ENCODE measurements at places on chromosomes 6 and 20.
A peak's percentile ranks its signal among the peaks of the same experiment; 100 is the strongest.

- peak; percentile 78 for DNase-seq
Measured at GRCh38 chr6:14383393-14384174, 266.0 kb downstream of the CD83 start.

GRCh38 chr6:149062653-149063348 lies 254.7 kb upstream of the TAB2 start:
- DNase-seq = no peak

- DNase-seq = peak; percentile 62
Measured at GRCh38 chr6:43454696-43455530, 435 bp downstream of the DLK2 start.

DNA sequence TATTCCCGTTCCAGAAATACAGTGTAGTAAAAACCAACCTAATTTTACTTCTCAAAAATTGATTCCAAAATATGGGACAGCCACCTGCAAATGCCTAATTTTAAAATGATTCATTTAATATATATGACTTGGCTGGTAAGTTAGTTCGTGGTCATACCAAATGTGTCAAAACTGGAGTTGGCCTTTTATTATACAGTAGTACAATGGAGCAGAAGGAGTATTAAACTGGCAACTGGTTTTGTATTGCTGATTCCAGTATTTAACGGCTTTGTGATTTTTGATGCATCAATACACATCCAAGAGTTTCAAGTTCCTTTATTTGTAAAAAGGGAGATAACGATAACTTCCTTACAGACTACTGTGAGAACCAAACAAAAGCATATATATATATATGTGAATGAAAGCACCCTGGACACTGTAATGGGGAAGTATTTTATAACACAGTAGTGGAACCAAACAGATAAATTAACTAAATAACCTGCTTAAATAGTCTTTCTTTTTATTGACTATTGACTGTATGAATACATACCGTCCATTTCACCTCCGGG lies 24.8 kb downstream of the SAMHD1 start:
- DNase-seq = no peak

- no peak for DNase-seq
Measured at GRCh38 chr20:41507436-41507835, 110.7 kb downstream of the CHD6 start.

GRCh38 chr6:73476723-73477122 lies 15.2 kb downstream of the MTO1 start:
- no peak for DNase-seq

GRCh38 chr6:135438907-135439535 lies 58.5 kb downstream of the AHI1 start:
- DNase-seq = peak; percentile 33

GRCh38 chr6:47145212-47145611 lies 103.1 kb upstream of the ADGRF1 start:
- no peak for DNase-seq

DNA sequence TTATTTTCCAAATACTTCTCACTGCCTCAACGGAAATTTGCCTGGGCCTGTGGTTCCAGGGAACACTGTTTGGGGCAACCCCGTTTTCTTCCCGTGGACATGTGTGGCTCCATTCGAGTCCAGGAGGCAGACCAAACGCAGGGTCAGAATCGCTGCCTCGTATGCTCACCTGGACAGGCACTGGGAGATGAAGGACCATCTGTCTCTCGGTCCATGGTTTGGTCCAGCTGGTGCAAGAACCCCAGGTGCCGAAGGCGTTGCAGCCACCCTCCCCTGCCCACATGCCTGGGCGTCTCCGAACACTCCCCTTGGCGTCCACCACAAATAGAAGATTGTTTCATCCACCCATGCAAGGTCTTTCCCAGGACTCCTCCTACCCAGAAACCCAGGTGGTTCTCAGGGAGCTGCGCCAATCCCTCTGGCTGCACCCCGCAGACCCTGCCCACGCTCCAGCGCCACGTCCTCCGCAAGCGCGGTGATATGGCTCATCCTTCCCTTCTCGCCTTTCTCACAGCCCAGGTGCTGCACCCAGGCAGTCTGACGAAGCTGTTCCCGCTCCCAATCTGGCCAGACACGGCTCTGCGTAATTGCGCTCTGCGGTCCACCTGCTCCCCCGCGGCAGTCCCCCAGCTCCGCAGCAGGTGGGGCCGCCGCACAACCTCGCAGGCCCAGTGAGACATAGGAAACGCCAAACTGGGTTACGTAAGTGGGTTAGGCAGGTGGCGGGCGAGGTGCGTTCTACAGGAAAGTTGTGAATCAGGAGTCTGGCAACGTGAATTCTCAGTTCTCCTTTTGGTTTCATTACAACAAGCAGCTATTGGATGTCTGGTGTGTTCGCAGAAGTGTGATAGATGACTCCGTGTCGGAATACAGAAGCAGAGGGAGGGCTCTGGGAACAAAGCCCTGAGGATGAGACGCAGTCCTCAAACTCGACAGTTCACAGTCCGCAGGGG lies 146.2 kb upstream of the ECI2 start:
- no peak for DNase-seq
